ENCODE measurements at places on chromosomes 11 and 22.

- DNase-seq: no peak
These were observed 71.0 kb downstream of the SYN3 start for GRCh38 chr22:32987081-32987631.

- no peak for DNase-seq
These were observed 398.6 kb downstream of the BRD1 start for GRCh38 chr22:49429066-49429465.

GRCh38 chr11:94128291-94128745 is 323 bp upstream of the PANX1 start:
- peak; percentile 92 for DNase-seq

DNA sequence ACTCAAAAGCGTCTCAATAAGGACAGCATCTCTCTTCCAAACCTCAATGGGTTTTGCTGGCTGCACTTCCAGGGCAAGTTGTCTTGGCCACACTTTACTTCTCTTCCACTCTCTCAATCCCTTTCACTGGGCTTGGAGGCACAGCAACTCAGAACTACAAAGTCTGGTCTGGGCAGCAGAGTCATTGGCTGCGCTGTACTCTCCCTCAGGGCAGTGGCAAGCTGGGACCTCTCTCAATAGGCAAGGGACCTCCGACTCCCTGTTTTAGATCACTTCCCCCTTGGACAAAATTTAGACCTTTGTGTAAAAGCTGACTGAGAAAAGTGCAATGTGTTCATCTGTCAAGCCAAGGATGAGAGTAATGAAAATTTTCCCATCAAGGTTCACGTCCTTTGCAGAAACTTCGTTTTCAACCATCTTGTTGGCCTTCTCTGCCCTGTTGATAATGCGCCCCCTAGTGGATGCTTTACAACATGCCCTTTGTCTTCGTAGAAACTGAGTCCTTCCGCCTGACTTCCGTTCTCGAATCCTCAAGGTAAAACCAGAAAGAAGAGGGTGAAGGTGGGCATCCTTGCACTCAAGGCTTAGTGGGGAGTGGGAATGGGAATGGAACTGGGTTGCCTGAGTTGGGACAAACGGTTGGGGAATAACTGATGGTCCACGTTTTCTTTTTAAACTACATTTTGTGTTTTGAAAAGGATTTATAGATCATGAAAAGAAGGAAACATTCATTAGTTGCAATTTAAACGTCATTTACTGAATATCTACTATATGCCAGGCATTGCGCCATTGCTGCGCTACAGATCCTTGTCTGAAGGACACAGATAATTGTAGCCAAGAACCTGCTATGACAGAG is 99.1 kb downstream of the CD44 start:
- peak; percentile 85 for DNase-seq

DNA sequence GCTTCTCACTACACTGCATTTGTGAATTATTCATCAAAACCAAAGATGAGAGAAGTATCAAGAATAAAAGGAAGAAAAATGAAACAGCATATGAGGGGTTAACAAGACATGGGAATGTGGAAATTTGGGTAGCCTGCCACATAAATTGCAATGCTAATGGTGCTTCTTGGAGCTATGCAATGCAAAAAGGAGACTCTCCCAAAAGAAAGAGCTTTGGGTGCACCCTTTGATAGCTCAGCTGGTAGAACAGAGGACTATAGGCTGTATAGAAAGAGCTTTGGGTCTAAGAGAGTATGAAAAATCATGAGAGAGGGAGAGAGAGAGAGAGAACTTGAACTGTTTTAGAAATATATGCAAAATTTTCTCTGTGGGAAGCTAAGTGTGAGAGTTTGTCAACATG is 26.3 kb downstream of the SPA17 start:
- no peak for DNase-seq

- no peak for DNase-seq
These were observed 831.5 kb downstream of the TBC1D22A start for GRCh38 chr22:47593911-47594311.

GRCh38 chr11:61613051-61613450 is 32.2 kb upstream of the SYT7 start:
- DNase-seq: no peak

DNA sequence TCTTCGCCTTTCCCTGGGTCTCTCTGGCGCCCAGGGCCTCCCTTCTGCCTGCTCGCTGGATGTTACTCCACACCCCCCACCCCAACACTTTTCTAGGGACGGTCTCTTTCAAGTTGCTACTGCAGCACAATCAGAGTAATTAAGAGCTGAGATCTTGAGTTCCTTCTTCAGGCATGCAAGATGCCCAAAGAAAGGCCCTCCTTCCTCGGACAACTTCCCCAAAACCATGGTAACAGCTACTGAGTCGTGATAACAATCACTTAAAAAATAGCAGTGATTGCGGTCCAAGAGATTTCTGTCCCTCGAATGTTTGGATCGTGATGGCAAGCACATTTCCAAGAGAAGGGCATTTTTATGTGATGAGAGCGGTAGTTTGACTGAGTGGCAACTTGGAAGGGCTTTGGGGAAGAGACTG is 638 bp upstream of the TENM4 start:
- no peak for DNase-seq

DNA sequence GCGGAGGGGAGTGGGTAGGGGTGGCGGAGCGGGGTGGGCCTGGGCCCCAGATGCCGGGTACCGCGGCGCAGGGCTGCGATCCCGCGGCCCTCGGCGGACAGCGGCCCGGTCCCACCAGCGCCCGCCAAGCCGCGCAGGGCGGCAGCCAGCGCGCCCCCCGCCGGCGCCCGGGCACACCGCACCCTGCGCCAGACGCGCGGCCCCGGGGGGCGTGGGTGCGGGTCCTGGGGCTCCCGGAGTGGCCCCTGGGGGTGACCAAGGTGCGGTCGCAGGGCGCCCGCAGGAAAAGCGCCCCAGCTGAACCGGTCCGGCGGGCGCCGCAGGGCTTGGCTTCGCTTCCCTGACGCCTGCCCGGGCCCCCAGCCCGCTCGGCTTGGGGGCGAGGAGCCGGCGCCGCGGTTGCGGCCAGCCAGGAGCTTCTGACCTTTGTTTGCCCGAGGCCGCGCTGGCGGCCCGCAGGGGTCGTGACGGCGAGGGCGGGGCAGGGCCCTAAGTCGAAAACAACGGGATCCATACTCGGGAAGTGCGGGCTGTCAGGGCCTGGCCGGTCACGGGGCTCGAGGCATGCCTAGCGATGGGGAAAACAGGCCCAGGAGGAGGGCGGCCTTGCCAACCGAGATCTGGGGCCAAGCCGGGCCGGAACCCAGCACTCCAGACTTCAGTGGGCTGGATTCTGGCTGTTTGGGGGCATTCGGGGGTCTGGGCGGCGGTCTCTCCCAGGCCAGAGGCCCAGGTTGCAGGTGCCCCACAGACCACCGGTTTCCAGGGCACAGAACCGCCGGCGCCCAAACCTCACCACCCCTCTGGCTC is 581 bp upstream of the AP5B1 start:
- peak; percentile 92 for DNase-seq

Data from NCI-H526 (cell line).